ENCODE measurements at places on chromosomes 3 and 15.

- peak; percentile 65 for DNase-seq
These were observed 105.6 kb upstream of the BFSP2 start for GRCh38 chr3:133294253-133294652.

DNA sequence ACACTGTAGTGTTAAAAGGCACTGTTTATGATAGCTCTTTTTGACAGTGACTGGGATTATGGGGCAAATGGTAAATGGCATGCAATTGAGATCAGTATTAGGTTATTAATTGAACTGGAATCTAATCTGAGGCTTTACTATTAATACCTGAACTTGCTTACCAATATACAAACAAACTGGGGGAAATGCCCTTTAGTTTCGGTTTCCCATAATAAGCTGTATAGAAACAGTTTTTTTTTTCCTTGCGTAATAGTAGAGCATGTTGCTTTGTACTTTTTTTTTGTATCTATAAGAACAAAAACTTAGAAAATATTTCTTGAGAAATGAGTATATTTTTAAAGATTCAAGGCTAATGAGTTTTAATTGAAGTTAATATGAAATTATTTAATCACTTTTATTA lies 95.0 kb downstream of the FNDC3B start:
- DNase-seq: no peak

DNA sequence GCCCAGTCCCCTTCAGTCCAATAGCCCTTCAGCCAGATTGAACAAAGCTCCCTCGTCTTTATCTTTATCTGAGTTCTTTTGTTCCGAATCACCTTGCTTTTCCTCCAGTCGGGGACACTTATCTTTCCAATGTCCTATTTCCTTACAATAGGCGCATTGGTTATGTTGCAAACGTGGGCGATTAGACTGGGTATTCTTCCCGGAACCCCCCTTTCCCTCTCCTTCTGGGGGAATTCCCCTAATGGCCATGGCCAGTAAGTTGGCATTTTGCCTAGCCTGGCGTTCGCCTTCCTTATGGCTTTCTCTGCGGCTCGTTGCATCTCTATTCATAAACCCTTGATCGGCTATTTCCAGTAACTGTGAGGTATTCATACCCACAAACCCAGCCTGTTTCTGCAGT lies 82.2 kb upstream of the VEPH1 start:
- DNase-seq: no peak

DNA sequence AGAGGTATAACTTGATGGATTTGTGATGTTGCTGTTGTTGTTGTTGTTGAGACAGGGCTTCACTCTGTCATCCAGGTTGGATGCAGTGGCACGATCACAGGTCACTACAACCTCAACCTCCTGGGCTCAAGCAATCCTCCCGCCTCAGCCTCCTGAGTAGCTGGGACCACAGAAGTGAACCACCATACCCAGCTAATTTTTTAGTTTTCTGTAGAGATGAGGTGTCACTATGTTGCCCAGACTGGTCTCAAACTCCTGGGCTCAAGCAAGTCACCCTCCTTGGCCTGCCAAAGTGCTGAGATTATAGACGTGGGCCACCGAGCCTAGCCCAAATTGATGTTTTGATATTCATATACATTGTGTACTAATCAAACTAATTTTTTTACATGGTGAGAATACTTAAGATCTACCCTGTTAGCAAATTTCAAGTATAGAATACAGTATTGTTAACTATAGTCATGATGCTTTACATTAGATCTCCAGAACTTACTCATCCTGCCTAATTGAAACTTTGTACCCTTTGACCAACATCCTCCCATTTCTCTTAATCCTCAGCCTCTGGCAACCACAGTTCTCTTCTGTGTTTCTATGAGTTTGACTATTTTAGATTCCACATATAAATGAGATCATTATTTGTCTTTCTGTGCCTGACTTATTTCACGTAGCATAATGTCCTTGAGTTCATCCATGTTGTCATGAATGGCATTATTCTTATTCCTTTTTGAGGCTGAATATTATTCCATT lies 23.2 kb downstream of the LMCD1 start:
- no peak for DNase-seq

DNA sequence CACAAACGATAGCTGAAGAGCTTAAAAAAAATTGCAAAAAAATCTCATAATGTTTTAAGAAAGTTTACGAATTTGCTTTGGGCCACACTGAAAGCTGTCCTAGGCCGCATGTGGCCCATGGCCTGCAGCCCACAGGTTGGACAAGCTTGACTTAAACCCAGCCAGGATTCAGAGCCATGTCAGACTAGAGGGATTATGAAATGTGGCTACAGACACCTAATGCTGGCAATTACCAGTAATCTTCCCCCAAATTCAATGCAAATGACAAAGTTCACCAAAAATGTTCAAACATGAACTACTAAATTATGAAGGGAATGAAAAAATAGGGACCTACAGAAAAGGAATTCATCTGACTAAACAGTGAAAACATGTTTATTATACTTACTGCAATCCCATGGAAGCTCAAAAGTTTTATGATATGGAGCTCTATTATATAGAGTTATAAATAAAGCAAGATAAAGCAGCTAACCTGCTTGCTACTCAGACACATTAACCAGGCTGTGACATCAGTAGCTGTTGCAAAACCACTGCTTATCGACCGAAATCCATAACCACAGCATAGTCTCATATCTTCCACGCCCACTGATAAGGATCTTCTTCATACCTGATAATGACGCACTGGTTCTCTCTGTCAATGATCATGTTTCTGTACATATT lies 49.2 kb downstream of the LDHAL6B start:
- DNase-seq: peak; percentile 18

DNA sequence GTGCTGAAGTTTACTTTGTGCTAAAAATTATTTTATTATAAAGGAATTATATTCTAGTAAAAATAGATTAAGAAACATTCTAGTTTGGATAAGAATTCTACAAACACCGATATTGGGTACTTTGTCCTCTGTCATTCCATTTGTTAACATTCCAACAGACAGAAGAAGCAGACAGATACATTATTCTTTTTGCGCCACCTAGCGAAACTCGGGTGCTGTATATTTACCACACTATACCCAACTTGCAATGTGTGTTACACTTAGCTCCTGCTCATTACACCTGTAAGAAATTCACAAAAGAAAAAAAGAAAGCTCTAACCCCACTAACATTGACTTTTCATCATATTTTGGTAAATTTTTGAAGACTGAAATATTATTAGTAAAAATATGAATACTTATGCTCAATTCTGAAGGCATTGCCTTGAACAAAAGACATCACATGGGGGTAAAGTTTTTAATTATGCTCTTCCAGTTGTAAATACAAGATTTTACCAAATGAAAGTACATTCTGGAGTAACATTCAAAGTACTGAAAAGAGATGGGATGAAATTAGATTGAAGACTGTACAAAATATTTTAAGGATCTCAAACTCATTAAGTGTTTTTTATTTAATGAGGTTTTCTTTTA lies 136.5 kb upstream of the MLF1 start:
- DNase-seq: peak; percentile 76

GRCh38 chr3:152497457-152497856 lies 228.7 kb downstream of the MBNL1 start:
- peak; percentile 4 for DNase-seq

GRCh38 chr15:66615846-66616245 lies 50.0 kb upstream of the LCTL start:
- DNase-seq: no peak

- no peak for DNase-seq
These were observed 664.6 kb downstream of the AGBL1 start for GRCh38 chr15:86744198-86744780.
